CD4-positive, CD25-positive, alpha-beta regulatory T cell (primary cell): ENCODE measurements at places on chromosomes 2 and 18.
A peak's percentile ranks its signal among the peaks of the same experiment; 100 is the strongest.

DNA sequence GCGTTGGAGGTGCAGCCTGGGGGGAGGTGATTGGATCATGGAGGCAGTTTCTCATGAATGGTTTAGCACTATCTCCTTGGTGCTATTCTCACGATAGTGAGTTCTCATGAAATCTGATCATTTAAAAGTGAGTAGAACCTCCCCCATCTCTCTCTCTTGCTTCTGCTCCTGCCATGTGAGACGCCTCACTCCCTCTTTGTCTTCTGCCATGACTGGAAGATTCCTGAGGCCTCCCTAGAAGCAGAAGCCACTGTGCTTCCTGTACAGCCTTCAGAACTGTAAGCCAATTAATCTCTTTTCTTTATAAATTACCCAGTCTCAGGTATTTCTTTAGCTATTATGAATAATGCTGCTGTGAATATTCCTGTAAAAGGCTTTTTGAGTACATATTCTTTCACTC is 52.9 kb downstream of the SERPINB7 start:
- DNase-seq = no peak

- no peak for DNase-seq
Measured at GRCh38 chr18:8242151-8242696, 367.0 kb upstream of the RAB12 start.

DNA sequence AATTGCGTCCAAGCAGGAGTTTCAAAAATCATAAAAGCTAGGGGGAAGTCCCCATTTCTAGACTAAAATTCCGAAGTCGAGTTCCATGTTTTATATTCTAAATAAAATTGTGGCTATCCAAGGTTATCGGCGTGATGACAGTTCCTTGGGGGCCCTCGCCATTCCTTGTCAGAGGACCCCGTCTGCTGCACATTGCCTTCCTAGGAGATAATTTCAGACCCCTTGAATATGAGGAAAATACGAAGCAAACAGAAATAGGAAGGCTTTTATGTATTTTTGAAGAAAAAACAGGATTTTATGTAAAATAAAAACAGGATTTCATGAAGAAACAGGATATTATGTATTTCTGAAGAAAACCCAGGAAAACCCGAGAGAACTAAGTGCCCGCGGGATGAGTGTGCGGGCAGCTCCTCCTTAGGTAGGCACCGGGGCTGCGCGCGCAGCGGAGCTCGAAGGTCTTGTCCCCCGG is 465 bp upstream of the PLEKHA3 start:
- no peak for DNase-seq

DNA sequence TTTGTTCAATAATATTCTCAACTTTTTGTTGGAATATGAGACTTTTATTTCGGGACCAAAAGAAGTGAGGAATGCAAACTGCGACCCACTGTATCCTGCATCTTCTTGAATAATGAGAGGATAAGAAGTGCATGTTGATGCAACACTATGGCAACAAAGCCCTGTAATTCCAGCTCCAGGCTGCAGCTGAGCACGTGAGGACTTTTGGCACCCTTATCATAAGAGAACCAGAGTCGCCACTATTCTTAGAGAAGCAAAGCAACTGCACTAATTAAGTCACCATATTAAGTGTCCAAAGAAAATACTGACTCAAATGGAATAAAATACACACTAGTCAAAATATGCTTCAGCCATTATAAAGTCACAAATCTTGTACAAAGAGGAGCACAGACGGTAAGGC is 65.8 kb downstream of the FAM210A start:
- no peak for DNase-seq

GRCh38 chr2:213036836-213037235 is 114.6 kb downstream of the IKZF2 start:
- DNase-seq = no peak

GRCh38 chr2:150387586-150388288 is 99.7 kb downstream of the RND3 start:
- no peak for DNase-seq

- DNase-seq = no peak
Measured at GRCh38 chr18:23784832-23785245, 95.6 kb downstream of the LAMA3 start.

DNA sequence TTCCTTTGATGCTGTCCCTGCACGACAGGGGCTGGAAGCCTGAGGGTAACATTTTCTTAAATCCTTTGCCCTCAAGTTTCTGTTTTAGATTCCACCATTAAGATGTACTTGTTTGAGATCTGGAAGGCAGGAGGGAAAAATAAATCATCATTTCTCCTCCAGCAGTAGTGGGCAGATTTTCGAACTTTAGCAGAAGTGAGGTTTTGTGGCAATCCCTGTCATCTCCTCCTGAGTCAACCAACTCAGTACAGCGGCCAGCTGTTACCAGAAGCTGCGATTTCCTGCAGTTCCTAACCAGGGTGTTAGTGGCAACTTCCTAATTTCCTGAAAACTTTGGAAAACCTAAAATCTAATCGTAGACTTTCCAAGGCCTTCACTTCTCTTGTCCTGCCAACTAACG is 517.2 kb upstream of the ACVR2A start:
- DNase-seq = no peak

DNA sequence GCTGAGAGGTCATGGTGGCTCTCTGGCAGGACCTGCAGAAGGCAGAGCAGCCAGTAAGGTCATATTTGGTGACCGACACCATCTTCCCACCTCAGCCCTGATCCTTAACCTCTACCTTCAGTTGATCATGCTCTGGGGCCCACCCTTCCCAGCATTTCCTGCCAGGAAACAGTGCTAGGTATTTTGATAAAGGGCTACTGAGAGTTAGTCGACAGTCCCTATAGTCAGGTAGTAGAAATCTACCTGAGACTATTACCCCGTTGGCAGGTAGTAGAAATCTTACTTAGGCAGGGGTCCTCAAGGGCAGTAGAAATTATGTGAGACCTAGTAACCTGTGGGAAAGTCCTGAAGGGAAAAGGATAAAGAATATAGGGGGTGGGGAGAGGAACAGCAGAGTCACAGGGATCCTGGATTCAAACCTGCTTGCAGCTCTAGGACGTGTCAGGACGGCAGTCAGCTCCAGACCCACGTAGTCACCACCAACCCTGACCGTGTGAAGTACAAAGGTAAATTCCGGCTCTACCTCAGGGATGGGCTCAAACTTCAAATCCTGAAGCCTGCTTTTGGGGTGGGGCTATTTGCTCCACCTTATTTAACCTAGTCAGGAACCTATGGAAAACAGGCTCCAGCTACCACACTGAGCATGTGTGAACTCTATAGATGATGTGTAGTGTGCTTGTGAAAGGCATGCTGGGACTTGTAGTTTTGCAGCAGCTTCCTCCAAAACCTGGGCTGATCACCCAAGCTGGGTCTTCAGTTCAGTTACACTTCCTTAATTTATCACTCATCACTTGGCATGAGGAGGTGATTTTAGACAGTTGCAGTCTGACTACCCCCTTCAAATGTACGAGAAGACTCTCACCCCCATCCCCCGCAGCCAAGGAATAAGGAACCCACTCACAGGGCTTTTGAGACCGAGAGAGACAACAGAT is at the start of gene DQX1:
Gene DQX1 (minus strand): TSS at position 515 of the 932 bp plus-strand sequence. CDS start 502 bp downstream, at position 13.
- peak; percentile 66 for DNase-seq

- no peak for DNase-seq
Measured at GRCh38 chr2:97747716-97748115, 34.3 kb downstream of the ZAP70 start.

DNA sequence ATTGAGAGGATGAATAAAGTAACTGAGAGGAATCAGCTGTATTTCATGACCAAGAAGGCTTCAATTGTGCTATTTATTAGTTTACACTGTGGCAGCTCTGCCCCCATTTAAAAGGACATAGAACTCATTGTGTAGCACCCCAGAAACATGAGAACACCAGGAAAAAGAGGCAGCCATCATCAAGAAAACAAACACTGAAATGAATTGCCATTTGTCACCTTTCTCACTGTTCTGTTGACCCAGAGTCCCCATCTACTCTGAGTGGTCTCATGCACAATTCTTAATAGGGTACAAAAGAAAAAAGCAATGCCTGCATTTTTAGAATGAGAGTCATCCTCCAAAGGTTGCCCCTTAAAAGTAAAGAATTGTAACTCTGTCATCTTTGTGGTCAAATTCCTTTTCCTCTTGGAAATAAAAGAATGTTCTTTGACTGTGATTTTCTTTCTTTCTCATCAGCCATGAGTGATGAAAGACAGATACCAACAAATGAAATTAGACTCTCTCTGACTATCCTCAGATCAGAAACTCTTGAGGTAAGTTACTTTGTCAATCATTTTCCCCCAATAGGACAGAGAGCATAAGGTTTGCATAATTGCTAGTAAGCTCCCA is 1941.9 kb upstream of the PIK3C3 start:
- no peak for DNase-seq

- DNase-seq = no peak
Measured at GRCh38 chr2:26052740-26053139, 18.9 kb downstream of the RAB10 start.

GRCh38 chr2:74789271-74789670 is 44.7 kb upstream of the HK2 start:
- DNase-seq = no peak

GRCh38 chr2:32168513-32168912 is 2.8 kb downstream of the SLC30A6 start:
- no peak for DNase-seq

- peak; percentile 68 for DNase-seq
Measured at GRCh38 chr18:62784338-62784965, 69.1 kb downstream of the PHLPP1 start.
